Glomerular endothelial cell (primary cell): ENCODE measurements at places on chromosomes 4 and X.

- DNase-seq, result no peak
Observed at GRCh38 chrX:46715530-46715929, 43.4 kb downstream of the SLC9A7 start.

DNA sequence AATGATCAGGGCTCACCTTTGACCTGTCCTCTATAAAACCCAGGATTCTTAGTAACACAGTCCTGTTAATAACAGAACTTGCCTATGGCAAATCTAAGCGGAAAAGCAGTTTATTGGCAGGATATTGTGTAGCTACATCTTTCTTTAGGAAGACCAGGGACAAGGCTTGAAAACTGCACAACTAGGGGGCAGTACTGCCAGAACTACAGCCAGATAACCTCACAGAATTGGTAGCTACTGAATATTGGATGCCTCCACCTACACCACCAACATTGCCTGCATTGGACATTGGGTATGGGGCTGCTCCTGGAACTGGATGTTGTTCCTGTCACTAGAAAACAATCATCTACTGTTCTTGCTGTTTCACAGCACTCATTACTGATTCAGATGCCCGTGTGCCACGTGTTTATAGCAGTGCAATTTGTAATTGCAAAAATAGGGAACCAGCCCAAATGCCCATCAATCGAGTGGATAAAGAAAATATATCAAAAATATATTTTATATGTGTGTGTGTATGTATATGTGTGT, 47.4 kb downstream of the REPS2 start:
- no peak for DNase-seq

DNA sequence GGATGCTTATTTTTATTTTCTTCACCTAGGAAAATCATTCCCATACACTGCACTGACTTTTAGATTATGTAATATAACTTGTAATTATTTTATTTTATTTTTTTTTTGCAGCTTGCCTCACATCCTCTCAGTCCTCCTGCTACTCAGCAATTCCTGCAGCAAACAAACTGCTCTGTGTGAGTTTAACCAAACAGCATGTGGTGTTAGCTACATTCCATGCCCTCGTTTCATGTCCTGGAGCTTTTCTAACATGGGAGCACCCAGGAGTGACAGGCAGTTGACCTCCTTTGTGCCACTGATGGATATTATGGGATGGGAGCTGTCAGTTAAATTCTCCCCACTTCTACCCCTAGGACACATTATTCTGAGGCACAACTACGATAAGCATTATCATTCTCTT, 24.8 kb downstream of the CXCL1 start:
- no peak for DNase-seq

GRCh38 chr4:134787315-134787714, 585.7 kb upstream of the PABPC4L start:
- DNase-seq, result no peak
